ENCODE measurements at places on chromosomes 7 and 10. TPM values are rescaled to one million over a fixed set of nuclear protein-coding genes. Genes with fewer than 3 reads are reported as not detected.

DNA sequence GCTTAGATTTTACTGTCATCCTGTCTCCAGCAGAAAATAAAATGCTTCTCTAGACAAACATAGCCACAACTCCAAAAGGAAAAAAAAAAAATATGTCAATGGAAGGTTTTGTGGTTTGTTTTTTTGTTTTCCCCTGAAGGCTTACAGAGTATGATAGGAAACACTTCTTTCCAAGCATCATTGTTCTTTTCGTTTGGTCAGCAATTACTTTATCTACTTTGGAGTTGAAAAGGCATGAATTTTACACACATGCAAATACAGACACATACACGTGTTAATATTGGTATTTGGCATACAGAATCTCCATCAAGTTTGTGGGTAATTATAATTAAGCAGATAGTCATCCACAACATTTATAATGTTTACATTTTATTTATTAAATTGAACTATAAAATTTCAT lies 496.9 kb upstream of the MBL2 start:
- DNase-seq = no peak

The NOLC1 gene
- total RNA-seq = 131 TPM

The CELF2 gene
- 17.2 TPM for total RNA-seq

- DNase-seq = no peak
Observed at GRCh38 chr7:148204639-148205304, 385.8 kb upstream of the C7orf33 start.

The CALY gene
- not detected for total RNA-seq

DNA sequence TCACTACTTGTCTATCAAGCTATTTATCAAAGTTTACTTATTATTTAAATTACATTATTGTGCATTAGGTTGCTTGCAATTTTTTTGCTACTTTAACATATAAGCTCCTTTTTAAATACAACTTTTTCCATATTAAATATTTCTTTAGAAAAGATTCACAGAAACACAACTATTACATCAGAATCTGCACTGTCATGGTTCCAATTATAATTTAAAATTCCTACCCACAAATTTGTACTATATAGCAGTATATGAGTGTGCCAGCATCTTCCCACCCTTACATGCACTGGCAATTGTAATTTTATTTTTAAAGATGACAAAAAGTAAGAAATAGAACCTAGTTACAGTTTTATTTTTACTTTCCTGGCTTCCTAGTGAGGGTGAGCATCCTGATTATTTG lies 15.8 kb downstream of the MINDY3 start:
- DNase-seq = no peak

GRCh38 chr10:112977426-112977898 lies 27.4 kb downstream of the TCF7L2 start:
- DNase-seq = no peak

DNA sequence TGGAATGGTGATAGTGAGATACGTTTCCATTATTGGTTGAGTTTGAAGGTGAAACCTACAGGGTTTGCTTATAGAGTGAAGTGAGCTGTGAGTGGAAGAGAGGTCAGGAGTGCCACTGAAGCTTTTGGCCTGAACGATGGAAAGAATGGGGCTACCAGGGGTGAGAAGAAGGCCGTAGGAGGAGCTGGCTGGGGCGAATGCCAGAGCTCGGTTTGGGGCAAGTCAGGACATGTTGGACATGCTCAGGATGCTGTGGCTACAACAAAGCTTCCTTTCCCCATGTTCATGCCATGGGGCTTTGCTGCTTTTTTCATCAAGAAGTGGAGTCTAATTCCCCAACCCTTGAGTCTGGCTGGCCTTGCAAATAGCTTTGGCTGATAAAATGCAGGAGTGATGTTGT lies 253.7 kb downstream of the GLRX3 start:
- no peak for DNase-seq

DNA sequence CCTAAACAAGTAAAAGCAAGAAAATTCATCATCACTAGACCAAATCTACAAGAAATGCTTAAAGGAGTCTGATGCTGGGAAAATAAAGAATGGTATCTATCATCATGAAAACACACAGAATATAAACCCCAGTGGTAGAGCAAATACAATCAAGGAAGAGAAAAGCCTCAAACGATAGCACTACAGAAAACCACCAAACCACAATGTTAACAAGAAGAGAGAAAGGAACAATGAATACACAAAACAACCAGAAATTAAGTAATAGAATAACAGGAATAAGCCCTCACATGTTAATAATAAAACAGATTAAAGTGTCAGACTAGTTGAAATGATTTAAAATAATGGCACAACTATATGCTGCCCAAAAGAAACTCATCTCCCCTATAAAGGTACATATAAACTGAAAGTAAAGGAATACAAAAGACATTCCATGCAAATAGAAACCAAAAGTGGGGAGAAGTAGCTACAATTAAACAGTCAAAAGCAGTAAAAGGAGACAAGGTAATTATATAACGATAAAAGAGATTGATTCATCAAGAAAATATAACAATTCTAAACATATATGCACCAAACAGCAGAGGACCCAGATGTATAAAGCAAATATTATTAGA lies 77.3 kb downstream of the JMJD1C start:
- DNase-seq = no peak
